ENCODE measurements at places on chromosomes 4 and X. TPM values are rescaled to one million over a fixed set of nuclear protein-coding genes. Genes with fewer than 3 reads are reported as not detected.

ADH6 gene
- total RNA-seq = 0.15 TPM

C4orf54 gene
- not detected for total RNA-seq

PLRG1 gene
- 59.2 TPM for total RNA-seq

ZFP42 gene
- not detected for total RNA-seq

SSX3 gene
- total RNA-seq = not detected

TRIM61 gene
- total RNA-seq = not detected

NAA11 gene
- not detected for total RNA-seq

RXFP1 gene
- not detected for total RNA-seq

RNF212 gene
- 2.2 TPM for total RNA-seq

UGT2B15 gene
- 0.07 TPM for total RNA-seq

TNMD gene
- not detected for total RNA-seq

TLR10 gene
- 0.03 TPM for total RNA-seq

CSAG2 gene
- total RNA-seq = not detected

TACR3 gene
- not detected for total RNA-seq

GAGE2A gene
- not detected for total RNA-seq

BCAP31 gene
- 371 TPM for total RNA-seq

MGARP gene
- total RNA-seq = 0.83 TPM

FGFBP1 gene
- 4.3 TPM for total RNA-seq

SORBS2 gene
- 0.30 TPM for total RNA-seq

GIMD1 gene
- not detected for total RNA-seq

RBM47 gene
- total RNA-seq = 23.2 TPM
